ENCODE measurements at places on chromosomes 11 and 22. TPM values are rescaled to one million over a fixed set of nuclear protein-coding genes. Genes with fewer than 3 reads are reported as not detected.

Gene PLEKHB1
- polyA plus RNA-seq = 0.76 TPM

Gene GPR83
- polyA plus RNA-seq = 0.06 TPM

Gene ARHGAP42
- 5.4 TPM for polyA plus RNA-seq

Gene ZNRF3
- 5.5 TPM for polyA plus RNA-seq

Gene MS4A4E
- polyA plus RNA-seq = not detected

Gene AP1B1
- polyA plus RNA-seq = 22.0 TPM

Gene C22orf31
- polyA plus RNA-seq = not detected

Gene NUP50
- 25.3 TPM for polyA plus RNA-seq

Gene FGF4
- not detected for polyA plus RNA-seq

Gene PHETA2
- 0.04 TPM for polyA plus RNA-seq

Gene ALKBH3
- polyA plus RNA-seq = 25.5 TPM

Gene PGM2L1
- 24.9 TPM for polyA plus RNA-seq

Gene ANKRD13D
- 24.2 TPM for polyA plus RNA-seq

Gene IGF2
- 4.2 TPM for polyA plus RNA-seq

Gene TRIM44
- 19.3 TPM for polyA plus RNA-seq

Gene BTG4
- polyA plus RNA-seq = 0.38 TPM

Gene CDC42BPG
- polyA plus RNA-seq = 1.0 TPM

Gene OR5D18
- not detected for polyA plus RNA-seq

All from A549 (cell line).